ENCODE measurements at places on chromosomes 4 and X.

GRCh38 chrX:49925176-49925575 is 2.8 kb downstream of the CLCN5 start:
- no peak for DNase-seq

- no peak for DNase-seq
Measured at GRCh38 chr4:156294577-156294976, 340.9 kb upstream of the CTSO start.

GRCh38 chr4:17397611-17398010 is 114.3 kb downstream of the QDPR start:
- DNase-seq: no peak

GRCh38 chr4:62191451-62192240 is 991.5 kb downstream of the ADGRL3 start:
- DNase-seq: no peak

- DNase-seq: no peak
Measured at GRCh38 chr4:147689067-147689466, 5.1 kb upstream of the PRMT9 start.

GRCh38 chr4:146857298-146857697 is 88.4 kb downstream of the TTC29 start:
- no peak for DNase-seq

DNA sequence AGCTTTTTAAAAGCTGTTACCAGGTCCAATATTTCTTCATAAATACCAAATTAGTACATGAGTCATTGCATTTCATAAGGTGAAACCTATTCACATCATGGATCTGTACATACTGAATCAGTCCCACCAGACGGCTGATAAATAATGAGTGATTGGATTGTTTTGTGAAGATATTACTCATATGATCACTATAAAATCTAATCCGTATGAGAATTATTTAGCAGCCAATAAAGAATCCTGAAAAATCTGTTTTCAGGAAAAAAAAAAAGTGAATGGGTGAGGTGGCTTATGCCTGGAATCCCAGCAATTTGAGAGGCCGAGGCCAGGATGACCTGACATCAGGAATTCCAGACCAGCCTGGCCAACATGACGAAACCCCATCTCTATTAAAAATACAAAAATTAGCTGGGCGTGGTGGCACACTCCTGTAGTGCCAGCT is 438.1 kb downstream of the INPP4B start:
- DNase-seq: no peak

GRCh38 chrX:46624090-46624786 is 50.7 kb downstream of the CHST7 start:
- DNase-seq: no peak

DNA sequence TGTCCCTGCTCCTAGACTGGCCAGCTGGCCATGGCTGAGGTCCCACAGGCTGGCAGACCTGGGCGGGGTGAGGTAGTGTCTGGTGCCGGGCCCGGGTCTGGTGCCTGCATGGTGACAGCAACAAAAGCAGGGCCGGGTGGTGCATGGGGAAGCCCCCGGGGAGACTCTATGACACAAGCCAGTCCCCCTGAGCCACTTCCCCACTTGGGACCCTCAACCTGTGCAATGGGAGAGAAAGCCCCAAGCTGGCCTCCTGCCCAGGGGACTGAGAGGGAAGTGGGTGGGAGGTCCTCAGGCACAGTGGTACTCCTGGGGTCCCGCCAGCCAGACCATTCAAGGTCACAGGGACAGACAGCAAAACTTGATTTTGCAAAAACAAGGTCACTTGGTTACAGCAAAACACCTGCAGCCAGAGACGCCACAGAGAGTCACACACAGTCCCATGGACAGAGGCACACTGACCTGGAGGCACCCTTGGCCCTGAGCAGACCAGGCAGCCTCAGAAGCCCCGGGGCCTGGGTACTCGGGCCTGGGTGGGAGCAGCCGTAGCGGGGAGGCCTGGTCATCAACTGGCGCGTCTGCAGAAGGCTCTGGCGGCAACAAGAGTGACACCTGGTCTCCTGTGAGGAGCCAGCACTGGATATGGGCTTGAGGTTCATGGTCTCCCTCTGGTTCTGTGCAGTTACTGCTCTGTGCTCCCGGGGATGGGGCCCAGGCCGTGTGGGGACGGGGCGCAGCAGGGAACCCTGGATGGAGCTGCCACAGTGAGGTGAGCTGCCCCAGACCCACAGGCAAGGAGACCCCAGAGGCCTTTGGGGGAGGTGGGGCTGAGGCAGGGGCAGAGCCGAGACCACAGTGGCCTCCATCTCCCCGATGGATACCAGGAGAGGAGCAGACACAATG is 60.6 kb downstream of the HTRA3 start:
- DNase-seq: no peak

DNA sequence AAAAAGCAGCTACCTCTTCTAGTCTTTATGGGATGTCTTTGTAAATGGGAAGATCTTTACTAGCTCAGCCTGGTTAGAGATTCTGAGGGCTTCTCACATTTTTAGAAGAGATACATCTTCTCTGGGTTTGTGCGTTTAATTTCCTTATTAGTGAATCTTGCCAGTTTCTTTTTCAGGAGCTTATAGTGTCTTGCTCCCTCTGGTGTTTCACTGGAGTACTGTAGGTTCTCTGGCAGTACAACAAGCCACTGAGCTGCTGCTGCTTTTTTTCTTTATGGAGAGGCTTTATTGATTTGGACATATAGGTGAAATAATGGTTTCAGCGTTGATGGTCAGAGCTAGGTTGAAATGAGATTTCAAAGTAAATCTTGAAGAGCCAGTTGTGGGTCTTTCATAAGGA is 82.9 kb downstream of the LAS1L start:
- DNase-seq: no peak

- DNase-seq: no peak
Measured at GRCh38 chrX:130186651-130187050, 14.9 kb downstream of the RAB33A start.

DNA sequence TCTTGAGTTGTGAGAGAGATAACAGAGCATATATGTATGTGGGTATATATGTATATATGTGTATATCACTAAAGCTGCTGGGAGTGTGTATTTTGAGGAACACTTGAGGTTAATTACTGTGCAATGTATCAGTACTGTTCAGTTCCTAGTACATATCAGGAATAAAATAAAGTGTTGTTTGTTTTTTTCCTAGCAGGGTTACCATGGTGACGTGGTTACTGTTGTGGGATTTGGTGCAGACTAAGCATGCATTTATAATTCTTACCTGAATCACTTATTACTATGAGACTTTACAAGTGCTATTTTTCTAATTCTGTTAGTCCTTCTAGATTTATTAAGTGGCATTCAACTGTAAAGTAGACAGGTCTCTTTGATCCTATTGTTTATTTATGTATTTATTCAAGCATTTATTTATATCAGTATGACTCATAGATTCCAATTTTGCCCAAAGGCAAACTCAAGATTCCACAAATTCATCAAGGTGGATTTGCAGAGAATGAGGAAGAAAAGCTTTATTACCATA is 26.9 kb upstream of the BEX4 start:
- no peak for DNase-seq

DNA sequence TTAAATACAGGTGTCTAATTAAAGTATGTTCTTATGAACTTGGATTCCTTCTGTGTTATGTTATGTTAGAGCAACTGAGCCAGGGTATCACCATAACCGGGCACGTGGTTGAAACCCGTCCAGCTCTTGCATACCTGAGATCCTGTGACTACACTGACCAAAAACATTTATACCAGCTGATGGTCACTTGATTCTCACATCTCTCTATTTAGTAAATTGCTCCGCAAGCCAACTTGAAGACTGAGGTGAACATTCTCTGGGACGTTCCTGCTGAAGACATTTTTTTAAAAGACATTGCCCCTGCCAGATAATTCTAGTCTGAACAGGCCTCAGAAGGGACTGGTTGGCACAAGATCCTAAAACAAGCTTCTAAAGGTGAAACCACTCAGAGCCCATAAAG is 550.0 kb upstream of the DIPK2B start:
- no peak for DNase-seq

- no peak for DNase-seq
Measured at GRCh38 chr4:10028910-10029309, 7.6 kb upstream of the SLC2A9 start.

DNA sequence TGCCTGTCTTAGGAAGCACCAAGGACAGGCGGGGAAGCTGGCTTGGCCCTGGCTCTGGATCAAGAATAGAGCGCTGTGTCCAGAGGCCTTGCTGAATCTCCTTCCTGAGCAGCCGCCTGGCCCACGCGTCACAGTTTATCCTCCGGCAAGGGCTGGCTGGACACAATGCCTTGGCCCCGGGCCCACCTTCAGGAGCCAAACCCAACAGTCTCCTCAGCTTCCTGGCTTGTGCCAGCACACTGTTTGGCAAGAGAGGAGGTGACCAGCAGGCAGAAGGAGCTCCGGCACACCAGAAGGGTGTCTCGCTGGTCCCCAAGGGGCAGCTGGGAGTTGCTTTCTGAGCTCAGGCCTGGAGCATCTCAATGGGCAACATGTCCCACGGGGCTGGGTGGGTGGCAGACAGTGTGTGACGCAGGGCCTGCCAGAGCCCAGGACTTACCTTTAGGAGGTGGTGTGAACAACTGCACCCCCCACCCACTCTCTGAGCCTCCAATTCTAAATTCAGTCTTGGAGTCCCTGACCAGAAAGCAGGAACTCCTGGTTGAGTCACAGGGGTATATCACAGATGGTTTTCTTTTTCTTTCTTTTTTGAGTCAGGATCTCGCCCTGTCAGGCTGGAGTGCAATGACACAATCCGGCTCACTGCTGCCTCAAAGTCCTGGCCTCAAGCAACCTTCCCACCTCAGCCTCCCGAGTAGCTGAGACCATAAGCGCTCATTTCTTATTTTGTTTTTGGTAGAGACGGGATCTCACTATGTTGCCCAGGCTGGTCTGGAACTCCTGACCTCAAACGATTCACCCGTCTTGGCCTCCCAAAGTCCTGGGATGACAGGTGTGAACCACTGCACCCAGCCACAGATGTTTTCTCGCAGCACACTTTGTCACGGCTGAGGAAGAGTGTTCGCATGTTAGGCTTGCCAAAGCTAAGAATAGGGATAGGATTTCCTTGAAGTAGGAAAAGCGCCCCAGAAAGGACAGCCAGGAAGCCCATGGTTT is 361.2 kb downstream of the BCOR start:
- no peak for DNase-seq

DNA sequence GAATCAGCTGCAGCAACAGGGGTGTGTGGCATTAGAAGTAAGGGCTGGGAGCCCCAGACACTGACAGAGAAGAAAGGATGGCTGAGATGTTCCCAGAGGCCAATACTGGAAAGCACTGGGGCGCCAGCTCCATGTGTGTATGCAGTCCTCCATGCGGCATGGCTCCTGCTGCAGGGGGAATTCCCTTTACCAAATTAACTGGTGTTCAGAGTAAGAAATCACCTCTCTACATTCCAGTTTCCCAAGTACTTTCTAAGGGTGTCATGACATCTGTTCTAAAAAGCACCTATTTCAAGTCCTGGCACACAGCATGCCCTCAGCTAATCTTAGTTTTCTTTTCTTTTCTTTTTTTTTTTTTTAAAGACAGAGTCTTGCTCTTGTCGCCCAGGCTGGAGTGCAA is 98.0 kb downstream of the MAML3 start:
- DNase-seq: no peak

GRCh38 chr4:77385124-77385969 is 220.3 kb upstream of the CXCL13 start:
- DNase-seq: no peak

GRCh38 chr4:82661181-82661992 is 99.6 kb upstream of the TMEM150C start:
- no peak for DNase-seq

DNA sequence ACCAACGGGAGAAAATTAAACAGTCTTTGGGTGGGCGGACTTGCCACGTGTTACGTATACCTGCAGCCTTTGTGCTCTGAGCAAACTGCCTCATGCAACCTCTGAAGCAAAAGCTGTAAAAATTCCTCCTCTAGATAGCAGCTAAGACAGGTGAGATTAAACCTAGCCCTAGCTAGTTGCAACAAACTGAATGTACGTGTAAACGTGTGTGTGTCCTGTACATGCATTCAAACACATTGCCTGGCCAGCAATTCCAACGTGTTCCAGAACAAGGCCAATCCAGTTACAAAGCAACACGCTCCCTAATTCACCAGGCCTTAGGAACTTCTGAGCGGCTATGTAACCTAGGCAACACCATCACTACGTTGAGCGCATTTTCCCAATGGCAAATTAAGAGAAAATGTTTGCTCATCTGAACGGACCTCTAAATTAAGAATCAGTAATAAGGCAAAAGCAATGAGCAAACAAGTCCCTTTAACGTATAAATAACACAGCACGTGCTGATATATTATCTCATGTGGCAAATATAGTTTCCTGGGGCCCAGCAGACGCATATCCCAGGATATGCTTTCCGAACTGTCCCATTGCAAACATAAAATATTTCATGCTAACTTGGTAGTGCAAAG is 792 bp downstream of the PPID start:
- DNase-seq: no peak

GRCh38 chrX:10902001-10902400 is 209.1 kb upstream of the HCCS start:
- DNase-seq: no peak

DNA sequence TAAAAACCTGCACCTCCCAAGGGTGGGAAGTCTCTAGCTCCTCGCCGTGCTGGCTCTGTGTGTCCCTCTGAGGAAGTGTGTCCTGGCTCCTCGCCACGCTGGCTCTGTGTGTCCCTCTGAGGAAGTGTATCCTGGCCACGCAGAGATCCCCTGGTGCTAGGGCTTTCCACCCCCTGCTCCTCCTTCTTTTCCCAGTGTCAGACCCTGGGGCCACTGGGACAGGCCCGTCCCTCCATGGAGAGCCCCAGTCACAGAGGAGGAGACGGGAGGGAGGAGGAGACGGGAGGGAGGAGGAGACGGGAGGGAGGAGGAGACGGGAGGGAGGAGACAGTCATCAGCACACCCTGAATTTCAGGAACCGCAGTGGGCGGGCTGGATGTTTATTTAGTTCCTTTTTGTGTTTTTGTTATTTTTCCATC is 53.8 kb upstream of the HGFAC start:
- no peak for DNase-seq

GRCh38 chrX:129698150-129698549 is 40.6 kb upstream of the XPNPEP2 start:
- DNase-seq: no peak

- no peak for DNase-seq
Measured at GRCh38 chr4:90237751-90238530, 110.7 kb downstream of the CCSER1 start.

DNA sequence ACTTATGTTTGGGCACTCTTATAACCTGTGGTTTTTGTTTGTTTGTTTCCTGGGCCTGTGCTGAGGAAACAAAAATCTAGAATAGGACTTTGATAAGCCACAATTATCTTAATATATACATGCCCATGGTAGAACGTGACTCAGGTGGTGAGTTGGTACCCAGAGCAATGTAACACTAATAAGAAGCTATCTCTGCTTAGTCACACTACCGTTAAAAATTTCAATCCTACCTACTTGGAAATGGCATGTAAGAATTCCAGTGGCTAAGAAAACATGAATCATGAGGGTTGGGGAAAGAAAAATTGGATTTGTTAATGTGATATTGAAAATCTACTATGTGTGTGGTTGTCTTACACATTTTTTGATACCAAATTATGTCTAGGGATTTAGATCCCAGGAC is 30.5 kb upstream of the ADGRG2 start:
- DNase-seq: no peak

GRCh38 chrX:103556963-103557612 is 28.2 kb upstream of the TCEAL4 start:
- no peak for DNase-seq
